ENCODE measurements at places on chromosomes 13 and 19. TPM values are rescaled to one million over a fixed set of nuclear protein-coding genes. Genes with fewer than 3 reads are reported as not detected.

GRCh38 chr13:45892513-45892912 is 41.0 kb upstream of the SIAH3 start:
- no peak for DNase-seq

- DNase-seq = no peak
Observed at GRCh38 chr19:277581-278165, 13.5 kb downstream of the PLPP2 start.

DNA sequence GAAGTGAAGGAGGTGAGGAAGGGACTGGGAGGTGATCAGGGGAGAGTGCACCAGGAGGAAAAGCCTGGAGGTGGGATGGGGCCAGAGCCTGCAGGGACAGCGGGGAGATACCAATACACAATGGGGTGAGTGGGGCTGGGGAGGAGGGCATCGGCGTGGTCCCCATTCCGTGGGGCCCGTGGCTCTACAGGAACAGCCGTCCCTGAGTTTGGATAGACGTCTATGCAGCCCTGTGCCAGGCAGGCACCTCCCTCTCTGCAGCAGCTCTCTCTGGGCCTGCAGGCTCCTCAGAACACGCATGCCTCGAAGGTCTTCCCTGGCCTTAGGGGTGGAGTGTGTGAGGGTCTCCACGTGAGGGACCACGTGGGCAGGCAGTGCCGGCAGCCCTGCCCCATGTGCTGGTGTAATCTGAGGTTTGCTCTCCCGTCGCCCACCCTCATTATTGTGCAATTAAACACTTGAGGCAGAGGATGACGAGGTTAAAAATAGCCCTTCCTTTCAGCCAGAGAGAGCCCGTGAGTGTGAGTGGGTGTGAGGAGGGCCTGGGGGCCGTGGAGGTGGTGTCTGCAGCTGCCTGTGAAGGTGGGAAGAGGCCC is 16.5 kb downstream of the C2CD4C start:
- DNase-seq = no peak

DNA sequence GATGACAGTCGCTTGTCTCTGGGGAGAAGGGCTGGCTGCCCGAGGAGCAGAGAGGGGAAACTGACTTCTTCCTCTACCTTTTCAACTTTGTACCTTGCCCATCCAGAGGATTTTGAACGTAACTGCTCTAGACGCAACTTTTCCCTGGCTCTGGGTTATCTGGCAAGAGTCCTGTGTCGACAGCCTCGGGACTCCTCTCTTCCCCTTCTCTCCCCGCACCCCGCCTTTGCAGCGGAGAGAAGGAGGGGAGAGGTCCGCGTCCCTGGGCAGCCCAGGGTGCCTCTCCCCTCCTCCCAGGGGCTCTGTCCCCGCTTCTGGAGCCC is 574 bp downstream of the SH3GL1 start:
- no peak for DNase-seq

GRCh38 chr19:33621811-33622504 is at the start of gene CHST8:
Gene CHST8 (plus strand): TSS chr19:33621953. CDS start chr19:33689262, 67,309 bp downstream.
- no peak for DNase-seq

- no peak for DNase-seq
Observed at GRCh38 chr19:5575590-5575989, 7.8 kb upstream of the TINCR start.

OR7C1 gene
- total RNA-seq = 0.15 TPM

CLDN10 gene
- 1.3 TPM for total RNA-seq

DNA sequence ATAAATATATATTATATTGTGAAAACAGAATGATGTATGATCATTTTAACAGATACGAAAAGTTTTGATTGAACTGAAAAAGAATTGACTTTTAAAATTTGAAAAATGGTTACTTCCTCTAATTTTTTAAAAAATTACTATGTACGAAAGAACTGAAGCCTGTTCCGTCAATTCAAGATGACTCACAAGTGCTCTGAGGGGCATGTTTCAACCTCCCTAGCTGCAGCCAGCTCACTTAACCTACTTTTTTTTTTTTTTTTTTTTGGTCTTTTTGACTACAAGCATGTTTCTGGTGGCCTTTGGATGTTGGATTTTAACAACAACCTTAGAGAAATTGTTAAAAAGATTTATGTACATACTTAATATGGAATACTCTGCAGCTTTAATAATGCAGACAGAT is 1139.3 kb downstream of the DIAPH3 start:
- no peak for DNase-seq

EPSTI1 gene
- total RNA-seq = 21.1 TPM

STXBP2 gene
- total RNA-seq = 153 TPM

- DNase-seq = no peak
Observed at GRCh38 chr13:96499656-96500055, 409.7 kb downstream of the HS6ST3 start.

Data from left lung (tissue), 14 donors.